ENCODE measurements at places on chromosomes 7 and 10. TPM values are rescaled to one million over a fixed set of nuclear protein-coding genes. Genes with fewer than 3 reads are reported as not detected.

SFRP5 gene
- polyA plus RNA-seq, result 0.65 TPM

STOX1 gene
- polyA plus RNA-seq, result 1.2 TPM

ENKUR gene
- polyA plus RNA-seq, result 0.01 TPM

MARVELD1 gene
- polyA plus RNA-seq, result 9.6 TPM

SPDYE5 gene
- polyA plus RNA-seq, result 0.02 TPM

SUGCT gene
- 2.3 TPM for polyA plus RNA-seq

ANKRD30A gene
- not detected for polyA plus RNA-seq

H2BK1 gene
- not detected for polyA plus RNA-seq

CRYGN gene
- not detected for polyA plus RNA-seq

EGR2 gene
- polyA plus RNA-seq, result 0.47 TPM

INA gene
- 0.53 TPM for polyA plus RNA-seq

PROSER2 gene
- 5.2 TPM for polyA plus RNA-seq

PGAM2 gene
- 2.1 TPM for polyA plus RNA-seq

FAM24B gene
- polyA plus RNA-seq, result 2.6 TPM

EBLN1 gene
- polyA plus RNA-seq, result not detected

EVX1 gene
- polyA plus RNA-seq, result not detected

OR2A7 gene
- polyA plus RNA-seq, result 1.1 TPM

OR6B1 gene
- polyA plus RNA-seq, result not detected

ACBD7 gene
- 0.09 TPM for polyA plus RNA-seq
